Posterior vena cava (tissue), 2 donors: ENCODE measurements at places on chromosomes 1 and 21. TPM values are rescaled to one million over a fixed set of nuclear protein-coding genes. Genes with fewer than 3 reads are reported as not detected.

GRCh38 chr1:170698301-170699275, 34.7 kb downstream of the PRRX1 start:
- DNase-seq, result no peak

DNA sequence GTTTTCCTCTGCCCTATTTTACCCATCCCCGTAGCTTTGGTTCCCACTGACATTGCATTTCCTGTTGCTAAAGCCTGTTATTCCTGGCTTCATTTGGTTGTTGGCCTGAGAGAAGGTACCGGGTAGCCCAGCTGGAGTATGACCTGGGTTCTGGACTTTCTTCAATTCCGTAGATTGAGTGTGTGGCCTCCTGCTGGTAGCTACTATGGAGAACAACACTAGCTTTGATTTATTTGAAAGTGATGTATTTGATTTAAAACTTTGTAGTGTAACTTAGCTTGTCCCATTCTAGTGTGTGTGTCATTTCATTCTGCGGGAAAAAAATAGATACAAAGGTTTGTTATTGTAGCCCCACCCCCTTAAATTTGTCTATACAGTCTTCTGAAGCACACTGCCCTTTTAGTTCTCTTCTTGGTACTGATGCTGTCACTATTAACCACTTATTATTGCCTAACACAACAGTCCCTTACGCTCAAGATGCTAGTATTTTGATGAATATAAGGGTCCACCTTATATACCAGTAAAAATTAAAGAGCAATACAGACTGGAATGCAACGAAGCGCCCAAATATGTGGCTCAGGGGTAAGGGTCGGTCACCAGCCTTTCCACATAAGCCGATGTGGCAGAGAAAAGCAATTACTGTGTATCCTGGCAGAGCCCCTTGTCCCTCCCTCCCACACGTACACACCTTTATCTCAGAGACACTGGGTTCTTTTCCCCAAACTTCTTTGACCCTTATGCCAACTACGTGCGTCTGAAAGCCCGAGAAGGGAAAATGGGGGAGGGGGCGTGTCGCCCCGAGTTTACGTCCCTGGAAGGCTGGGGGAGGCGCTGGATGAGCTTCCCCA, 643 bp upstream of the MOV10 start:
- no peak for DNase-seq

- DNase-seq, result no peak
Measured at GRCh38 chr1:225875044-225875815, 7.0 kb downstream of the TMEM63A start.

DNA sequence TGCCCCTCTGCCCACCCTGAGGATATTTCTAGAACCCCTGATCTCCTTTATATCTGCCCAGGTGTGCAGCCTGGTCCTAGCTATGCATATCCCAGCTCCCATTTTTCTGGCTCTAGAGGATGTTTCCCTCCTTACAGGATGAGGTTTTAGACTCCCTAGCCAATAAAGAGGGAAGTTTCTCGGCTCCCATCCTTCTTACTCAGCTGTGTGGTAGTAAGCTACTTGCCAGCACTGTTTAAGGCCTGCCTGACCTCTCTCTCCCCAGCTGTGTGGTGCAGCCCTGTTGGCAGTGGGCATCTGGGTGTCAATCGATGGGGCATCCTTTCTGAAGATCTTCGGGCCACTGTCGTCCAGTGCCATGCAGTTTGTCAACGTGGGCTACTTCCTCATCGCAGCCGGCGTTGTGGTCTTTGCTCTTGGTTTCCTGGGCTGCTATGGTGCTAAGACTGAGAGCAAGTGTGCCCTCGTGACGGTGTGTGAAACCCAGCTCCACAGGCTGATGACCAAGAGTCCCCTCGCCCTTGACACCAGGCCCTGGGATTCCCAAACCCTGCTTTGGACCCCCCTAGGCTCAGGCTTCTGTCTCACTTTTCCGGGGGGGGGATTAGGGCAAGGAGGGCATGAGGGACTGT, 7.8 kb upstream of the P3R3URF start:
- no peak for DNase-seq

- no peak for DNase-seq
Measured at GRCh38 chr1:179925922-179926849, 28.4 kb upstream of the CEP350 start.

- no peak for DNase-seq
Measured at GRCh38 chr1:155304558-155305063, 3.4 kb upstream of the PKLR start.

DNA sequence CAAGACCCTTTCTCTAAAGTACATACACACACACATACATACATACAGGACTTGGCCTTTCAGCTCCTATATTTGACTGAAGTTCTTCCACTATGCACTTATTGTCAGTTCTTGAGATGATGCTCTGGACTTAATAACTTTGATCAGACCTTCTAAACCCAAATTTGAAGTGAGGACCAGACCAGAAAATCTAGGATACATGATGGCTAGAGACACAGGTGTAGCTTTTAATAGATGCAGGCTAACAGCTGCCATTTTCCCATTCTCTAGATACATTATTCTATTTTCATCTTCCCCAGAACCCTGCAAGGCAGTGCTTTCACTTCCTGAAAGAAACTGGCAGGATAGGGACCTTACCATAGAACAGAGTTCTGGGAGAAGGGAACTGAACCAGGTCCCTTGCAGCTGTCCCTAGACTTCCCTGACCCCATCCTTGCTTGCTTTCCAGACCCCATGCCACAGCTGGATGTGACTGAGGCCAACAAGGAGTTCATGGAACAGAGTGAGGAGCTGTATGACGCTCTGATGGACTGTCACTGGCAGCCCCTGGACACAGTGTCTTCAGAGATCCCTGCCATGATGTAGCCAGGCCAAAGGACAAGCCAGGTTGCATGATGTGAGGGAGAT, 14.9 kb upstream of the RAB42 start:
- DNase-seq, result no peak

GRCh38 chr1:21687081-21687529, 17.9 kb upstream of the RAP1GAP start:
- no peak for DNase-seq

DNA sequence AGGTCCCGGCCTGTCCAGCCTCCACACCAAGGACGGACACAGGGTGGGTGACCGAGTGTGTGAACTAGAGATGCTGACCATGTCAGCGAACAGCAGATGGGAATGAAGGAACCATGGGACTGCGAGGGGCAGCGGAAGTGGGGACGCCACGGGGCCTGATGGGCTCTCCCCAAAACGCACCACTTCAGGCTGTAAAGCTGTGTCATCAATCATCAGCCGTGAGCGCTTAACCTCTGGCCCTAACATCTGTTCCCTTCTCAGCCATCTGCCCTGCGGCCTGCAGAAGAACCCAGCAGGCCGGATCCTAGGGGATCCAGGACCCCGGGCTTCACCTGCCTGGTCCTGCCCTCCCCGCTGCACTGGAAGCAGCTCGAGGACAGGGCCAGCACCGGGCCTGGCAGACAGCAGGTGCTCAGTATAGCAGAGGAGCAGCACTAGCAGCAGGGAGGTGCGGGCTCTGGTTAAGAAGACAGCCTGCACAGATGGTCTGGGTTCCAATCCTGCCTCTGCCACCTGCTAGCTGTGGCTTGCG, 58.7 kb downstream of the DMRTB1 start:
- no peak for DNase-seq

GRCh38 chr1:78044796-78045562, 787 bp upstream of the GIPC2 start:
- DNase-seq, result no peak

DNA sequence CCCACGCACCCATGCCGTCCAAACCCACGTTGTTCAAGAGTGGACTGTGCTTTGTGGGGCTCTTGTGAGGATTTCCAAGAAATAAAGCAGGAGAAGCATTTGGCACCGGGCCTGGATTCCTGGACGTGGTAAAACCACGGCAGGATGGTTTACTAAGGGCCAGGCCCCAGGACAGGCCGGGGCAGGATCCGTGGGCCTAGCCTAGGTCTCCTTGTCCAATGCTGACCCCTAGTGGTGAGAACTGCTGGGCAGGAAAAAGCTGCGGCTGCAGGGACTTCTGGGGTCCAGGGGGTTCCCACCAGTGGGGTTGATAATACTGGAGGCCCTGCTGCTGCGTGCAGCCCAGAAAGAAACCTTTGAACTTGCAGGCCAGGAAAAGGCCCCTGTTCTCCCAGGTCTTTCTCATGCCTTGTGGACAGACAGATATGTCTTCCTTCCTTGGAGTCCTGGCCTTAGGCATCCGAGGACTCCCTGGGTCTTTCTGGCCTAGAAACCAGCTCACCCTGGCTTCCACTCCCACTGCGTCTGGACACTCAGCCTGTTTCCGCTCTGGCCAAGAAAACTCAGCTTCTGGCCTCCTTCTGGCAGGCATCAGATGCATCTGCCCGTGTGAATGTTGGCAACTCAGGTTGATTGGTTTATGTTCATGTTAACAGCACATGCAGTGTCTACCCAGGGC, 106.9 kb upstream of the TMEM51 start:
- peak; percentile 88 for DNase-seq

DNA sequence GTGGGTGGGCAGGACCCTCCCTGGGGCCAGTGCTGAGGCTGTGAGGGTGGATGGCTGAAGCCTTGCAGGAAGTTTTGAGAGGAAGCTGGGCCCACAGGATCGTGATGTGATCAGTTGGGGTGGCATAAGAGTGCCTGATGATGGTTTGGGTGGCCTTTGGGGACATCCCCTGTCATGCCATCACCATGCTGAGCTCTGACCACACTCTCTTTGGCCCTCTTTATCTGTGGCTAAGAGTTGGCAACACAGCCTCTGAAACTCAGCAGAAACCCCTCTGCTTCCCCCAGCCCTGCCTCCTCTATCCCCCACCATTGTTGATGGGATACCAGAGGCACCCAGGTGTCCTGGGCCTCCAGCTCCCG, 19.8 kb downstream of the MIIP start:
- no peak for DNase-seq

GRCh38 chr1:211959221-211959620, 76.1 kb downstream of the INTS7 start:
- DNase-seq, result no peak

GRCh38 chr1:74673351-74674111, at the start of gene ERICH3:
Gene ERICH3 (minus strand): TSS chr1:74673792. CDS start chr1:74673519, 273 bp downstream.
- no peak for DNase-seq

DNA sequence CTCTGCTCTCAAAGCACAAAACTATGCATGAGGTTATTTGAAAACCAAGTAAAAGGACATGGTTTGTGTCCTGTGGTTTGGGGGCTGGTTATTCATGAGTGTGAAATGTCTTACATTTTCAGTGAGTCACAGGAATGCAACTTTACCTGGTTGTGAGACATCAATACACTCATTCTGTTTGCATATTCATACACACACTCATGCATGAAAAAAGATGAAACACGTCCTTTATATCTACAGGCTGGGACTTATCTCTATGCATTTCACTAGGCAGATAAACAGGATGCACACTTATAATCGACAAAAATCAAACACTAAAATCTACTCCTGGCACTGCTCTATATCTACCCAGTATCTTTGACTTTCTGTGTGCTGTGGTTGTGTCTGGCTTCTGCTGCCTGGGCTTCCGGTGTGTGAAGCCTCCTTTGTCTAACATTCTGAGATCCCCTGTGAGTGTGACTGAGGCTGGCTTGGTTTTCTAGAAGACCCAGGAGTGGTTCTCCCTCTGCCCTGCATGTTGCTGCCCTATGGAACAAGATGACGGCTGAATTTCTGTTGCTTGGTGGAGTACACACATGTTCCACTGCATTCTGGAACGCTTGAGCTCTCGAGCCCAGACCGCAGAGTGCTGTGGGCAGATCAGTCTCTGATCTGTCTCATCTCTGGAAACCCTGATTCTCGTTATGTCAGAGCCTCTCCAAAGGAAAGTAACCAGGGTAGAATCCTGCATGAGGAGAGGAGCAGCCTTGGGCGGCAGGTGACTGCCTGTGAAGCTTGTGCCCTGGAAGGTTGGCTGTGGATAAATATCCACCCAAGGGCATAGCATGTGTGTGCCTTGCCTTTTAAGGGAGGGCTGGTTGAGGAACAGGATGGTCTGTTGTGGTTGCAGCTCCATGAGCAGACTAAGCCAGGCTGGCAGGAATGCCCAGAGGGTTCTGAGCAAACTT, 19.7 kb upstream of the FASLG start:
- DNase-seq, result no peak

GRCh38 chr1:159443066-159443750, 3.7 kb downstream of the OR10J1 start:
- no peak for DNase-seq

GRCh38 chr1:155012026-155012546, 9.5 kb downstream of the ZBTB7B start:
- peak; percentile 93 for DNase-seq

DNA sequence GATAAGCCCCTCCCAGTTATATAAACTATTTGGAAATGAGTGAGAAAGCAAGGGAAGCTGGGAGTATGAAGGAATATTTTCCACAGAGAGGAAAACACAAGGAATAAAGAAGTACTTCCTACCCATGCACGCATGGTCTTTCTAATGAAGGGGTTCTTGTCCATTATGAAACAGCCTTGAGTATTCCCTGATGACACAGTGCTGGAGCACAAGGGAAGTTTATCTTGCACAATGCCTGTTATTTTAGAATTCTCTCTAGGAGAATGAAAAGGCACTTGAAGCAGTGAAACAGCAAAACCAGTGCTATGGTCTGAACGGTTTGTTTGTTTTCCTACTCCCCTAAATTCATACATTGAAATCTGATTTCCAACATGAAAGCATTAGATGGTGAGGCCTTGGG, 38.6 kb upstream of the ADAMTS1 start:
- no peak for DNase-seq

GRCh38 chr1:26785611-26786436, 1.9 kb upstream of the PIGV start:
- no peak for DNase-seq

GRCh38 chr1:183817576-183818288, 12.8 kb downstream of the RGL1 start:
- no peak for DNase-seq

- DNase-seq, result no peak
Measured at GRCh38 chr1:59967141-59967697, 40.6 kb upstream of the CYP2J2 start.

- no peak for DNase-seq
Measured at GRCh38 chr1:162180813-162181212, 111.3 kb downstream of the NOS1AP start.

- no peak for DNase-seq
Measured at GRCh38 chr1:209406168-209406567, 177.3 kb upstream of the CAMK1G start.

GRCh38 chr1:31626223-31627207, 9.0 kb downstream of the HCRTR1 start:
- peak; percentile 82 for DNase-seq

The HPDL gene
- total RNA-seq, result 0.38 TPM

The FOXO6 gene
- 0.62 TPM for total RNA-seq

The TEDDM1 gene
- total RNA-seq, result not detected

The KCNJ6 gene
- not detected for total RNA-seq

The DNASE2B gene
- not detected for total RNA-seq

The KRTAP10-2 gene
- total RNA-seq, result not detected

The FAM177B gene
- total RNA-seq, result not detected

The FAM78B gene
- total RNA-seq, result 4.0 TPM

The FMO1 gene
- 1.0 TPM for total RNA-seq

The CELA2B gene
- total RNA-seq, result 0.33 TPM

The POU3F1 gene
- 0.29 TPM for total RNA-seq
